ENCODE measurements at places on chromosomes 7 and 10.

- no peak for ATAC-seq
These were observed 140.4 kb downstream of the ELFN1 start for GRCh38 chr7:1810521-1810920.

DNA sequence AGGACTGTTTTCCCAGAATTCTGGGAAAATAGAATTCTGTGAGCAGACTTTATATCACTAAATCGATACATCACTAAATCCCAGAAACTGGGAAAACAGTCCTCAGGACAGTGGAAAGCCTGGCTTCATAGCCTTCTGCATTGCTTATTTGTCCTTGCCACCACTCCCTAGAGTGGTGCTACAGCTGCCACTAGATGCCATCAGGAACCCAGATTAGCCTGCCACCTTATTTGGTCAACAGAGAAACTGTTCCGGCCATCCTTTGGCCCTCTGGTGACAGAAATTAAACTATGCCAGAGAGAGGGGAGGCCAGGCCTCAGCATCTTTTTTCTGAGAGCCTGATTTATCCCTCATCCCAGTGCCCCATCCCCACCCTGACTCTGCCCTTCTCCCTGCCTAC, 19.6 kb upstream of the NFKB2 start:
- no peak for ATAC-seq

DNA sequence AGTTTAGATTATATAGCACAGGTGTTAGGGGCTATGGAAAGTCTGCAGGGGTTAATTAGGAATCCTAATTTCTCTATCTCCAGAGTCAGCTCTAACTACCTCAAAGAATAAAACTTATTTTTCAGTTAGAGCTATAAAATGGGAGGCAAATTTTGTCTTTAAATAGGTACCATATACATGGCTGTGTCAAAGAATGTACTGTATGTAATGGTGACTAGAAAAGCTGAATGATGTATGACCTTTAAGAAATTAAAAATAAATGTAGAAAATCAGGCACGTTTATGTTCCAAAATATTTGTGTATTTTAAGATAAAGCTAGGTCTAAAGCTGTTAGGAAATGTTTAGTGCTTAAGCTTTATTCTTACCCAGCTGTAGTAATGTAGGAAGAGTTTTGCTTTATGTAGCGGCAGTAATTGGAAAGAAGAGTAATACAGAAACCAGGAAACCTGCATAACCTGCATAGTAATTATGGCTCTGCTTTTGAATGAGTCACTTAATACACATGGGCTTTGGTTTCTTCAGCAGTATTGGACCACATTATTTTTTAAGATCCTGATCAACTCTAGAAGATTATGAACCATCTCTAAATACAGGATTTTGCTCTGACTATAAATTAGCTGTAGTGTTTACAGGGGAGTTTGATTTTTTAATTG, 85.0 kb downstream of the KMT2E start:
- peak; percentile 73 for ATAC-seq

DNA sequence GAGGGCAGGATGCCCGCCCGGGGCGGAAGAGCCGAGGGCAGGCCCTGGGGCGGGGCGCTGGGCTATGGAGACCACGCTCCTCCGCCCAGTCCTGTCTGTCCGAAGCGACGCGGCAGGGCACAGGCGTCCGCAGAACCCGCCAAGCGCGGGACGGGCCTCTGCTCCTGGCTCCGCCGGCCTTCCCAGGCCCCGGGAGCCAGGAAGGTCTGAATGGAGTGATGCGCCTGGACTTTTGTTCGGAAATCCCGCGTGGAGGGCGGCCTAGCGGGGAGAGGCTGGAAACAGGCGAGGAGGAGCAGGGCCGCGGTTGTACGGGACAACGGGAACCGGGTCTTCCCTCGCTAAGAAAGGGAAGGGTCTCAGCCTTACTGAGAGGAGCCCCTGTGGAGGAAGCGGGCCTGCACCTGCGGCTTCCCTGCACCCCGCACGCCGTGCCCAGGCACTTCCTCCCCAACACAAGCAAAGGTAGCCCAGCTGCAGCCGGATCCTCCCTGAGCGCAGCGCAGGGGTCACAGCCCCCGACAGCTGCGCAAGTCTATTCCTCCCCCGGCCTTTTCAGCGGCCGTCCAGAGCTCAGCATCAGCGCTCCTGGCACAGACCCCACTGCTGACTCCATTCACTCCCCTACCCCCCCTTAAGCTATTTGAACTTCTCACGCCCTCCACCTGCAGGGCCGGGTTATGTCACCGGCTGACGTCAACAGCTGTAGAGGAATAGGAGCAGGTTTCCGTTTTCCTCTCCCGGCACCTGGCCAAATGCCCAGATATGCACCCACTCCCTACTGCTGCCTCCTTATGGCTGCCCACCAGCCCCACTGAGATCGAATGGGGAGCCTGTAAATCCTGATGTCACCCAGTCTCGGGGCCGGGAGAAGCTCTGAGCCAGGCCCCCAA, 143.2 kb upstream of the RET start:
- ATAC-seq: no peak

DNA sequence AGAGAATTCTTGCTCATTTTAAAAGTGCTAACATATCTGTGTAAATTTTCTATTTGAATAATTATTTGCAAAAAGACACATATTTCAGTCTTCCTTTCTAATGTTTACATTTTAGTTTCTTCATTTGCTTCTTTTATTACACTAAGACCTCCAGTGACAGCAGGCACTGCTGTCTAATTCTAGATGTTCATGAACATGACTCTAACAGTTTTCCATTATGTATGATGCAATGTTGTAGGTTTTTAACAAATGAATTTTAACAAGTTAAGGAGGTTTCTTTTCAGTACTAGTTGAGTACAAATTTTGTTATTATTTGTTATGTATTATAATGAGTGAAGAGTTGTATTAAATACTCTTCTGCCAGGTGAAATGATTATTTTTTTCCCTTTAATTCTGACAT, 83.6 kb downstream of the GRB10 start:
- no peak for ATAC-seq

DNA sequence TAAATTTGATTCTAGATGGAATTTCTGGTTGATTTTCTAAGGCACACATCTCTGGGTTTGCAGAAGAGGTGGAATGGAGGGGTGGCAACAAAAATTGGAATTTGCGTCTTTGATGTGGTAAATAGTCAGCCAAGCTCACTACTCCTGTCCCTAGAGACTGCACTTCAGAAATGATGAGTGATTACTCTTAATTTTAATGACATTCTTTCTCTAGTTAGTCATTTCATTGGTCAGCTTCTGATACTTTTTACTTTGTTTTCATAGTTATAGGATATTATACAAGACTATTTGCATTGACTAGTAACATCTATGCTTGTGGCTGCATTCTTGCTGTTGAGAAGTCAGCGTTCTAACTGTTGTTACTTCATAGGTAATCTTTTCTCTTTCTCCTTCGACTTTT, 658.3 kb downstream of the SUGCT start:
- ATAC-seq: no peak

DNA sequence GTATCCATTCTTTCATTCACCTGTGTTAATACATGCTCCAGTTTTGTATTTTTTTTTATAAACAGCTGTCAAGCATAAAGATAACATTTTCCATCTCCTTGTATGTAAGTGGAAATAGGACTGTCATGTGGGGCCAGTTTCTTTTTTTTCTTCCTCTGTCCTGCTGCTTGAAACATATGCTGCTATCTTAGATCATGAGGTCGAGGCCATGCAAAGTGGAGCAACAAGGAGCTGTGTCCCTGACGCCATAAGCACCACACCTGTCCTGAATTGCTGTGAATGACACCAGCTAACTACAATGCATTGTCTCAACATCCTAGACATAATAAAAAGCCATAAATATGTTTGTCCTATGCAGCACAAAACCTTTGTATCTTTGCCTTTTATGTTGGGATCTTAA, 37.7 kb upstream of the SLC26A4 start:
- no peak for ATAC-seq

DNA sequence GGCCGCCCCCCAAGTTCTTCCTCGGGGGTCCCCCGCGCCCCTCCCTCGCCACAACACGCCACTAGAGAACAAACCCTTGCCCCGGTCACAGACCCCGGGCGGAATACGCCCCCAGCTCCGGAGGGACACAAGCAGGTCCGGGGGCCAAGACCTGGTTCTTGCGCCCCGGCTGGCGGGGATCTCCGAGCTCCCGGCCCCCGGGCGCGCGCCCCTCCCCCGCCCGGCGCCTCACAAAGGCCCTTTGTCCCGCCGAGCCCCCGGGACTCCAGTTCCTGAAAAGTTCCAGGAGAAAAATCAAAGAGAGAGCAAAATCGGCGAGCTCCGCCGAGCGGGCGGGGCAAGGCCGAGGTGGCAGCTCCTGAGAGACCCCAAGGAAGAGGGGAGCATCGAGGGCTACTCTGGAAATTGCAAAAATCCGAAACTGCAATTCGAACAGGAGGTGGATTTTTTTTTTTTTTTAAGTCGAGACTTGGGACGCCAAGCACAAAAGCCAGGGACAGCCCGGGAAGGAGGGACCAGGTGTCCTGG, 4.0 kb downstream of the TNRC18 start:
- ATAC-seq: no peak

GRCh38 chr7:36690041-36690440, 34.3 kb downstream of the AOAH start:
- ATAC-seq: no peak

DNA sequence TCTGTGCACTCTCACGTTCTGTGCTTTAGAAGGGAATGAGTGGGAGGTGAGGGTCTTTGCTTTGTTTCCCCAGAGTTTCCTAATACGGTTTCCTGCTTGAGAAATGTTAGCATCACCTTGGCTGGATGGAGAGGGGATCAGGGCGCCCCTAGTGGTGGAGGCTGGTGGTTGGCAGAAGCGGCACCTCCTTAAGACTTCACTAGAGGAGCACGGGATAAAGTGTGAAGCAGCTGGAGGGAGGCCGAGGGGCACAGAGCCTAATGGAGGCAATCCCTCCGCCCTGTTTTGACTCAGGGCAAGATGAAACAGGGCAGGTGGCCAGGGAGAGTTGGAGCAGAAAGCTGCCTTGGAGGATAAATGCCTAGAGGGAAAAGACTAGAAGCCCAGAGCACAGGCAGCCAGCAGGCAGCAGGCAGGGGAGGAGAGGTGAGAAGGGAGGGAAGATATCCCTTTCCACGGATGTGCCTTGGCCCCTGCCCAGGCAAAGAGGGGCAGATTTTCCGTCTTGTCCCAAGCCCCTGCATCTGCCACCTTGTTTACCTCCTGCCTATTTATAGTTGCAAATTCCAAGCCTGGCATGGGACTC, 56.0 kb upstream of the BTRC start:
- peak; percentile 55 for ATAC-seq

DNA sequence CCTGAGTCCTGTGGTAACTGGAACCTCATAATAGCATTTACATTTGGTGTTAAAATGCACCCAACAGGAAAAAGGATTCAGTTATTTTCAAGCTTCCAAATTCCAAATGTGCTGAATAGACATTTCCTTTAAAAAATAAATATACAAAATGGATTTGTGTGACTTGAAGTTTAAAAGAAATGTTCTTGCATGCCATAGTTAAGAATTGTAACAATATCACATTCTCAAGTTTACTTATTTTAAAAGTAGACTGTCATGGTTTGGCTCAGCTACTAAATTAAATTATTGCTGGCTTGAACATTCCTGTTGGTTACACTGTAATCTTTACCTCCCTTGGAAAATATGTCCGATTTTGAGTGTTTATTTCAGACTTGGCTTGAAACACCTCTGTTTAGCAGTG, 31.5 kb downstream of the BICC1 start:
- no peak for ATAC-seq
